Epithelial cell of esophagus (primary cell): ENCODE measurements at places on chromosomes 12 and 14.

- peak; percentile 26 for DNase-seq
Observed at GRCh38 chr12:98465950-98466602, 49.3 kb upstream of the TMPO start.

DNA sequence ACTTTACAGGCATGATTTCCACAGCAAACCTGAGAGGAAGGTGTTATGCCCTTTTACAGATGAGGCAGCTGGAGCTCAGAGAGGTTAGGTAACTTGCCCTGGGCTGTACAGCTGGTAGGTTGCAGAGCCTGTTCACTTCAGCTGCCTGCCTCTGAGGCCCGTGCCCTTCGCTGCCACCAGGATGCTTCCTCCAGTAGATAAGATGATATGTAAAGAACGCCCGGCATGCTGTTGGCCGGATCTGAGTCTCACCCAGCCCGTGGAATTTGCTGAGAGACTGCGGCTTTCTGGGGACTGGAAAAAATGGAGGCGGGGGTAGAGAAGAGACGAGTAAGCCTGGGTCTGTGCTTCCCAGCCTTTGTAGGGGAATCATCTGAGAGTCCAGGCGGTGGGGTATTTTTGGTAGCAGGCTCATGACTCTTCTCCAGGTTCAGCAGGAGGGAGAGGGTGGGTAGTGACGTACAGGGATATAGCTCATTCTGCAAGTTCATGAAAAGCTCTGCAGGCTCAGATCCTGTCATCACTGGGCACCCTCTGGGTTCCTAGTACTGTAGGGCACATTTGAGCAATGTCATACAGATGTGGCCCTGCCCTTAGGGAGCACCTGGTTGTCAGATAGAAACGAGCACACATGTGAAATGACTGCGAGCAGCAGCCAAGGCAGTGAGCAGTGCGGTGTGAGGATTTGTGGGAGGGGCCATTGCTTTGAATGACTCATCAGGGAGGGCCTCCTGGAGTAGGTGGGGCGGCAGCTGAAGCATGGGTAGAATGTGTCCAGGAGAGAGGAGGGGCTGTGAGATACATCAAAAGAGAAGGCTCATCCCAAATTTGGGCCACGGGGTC is 159.4 kb downstream of the TSPAN9 start:
- DNase-seq = peak; percentile 78

DNA sequence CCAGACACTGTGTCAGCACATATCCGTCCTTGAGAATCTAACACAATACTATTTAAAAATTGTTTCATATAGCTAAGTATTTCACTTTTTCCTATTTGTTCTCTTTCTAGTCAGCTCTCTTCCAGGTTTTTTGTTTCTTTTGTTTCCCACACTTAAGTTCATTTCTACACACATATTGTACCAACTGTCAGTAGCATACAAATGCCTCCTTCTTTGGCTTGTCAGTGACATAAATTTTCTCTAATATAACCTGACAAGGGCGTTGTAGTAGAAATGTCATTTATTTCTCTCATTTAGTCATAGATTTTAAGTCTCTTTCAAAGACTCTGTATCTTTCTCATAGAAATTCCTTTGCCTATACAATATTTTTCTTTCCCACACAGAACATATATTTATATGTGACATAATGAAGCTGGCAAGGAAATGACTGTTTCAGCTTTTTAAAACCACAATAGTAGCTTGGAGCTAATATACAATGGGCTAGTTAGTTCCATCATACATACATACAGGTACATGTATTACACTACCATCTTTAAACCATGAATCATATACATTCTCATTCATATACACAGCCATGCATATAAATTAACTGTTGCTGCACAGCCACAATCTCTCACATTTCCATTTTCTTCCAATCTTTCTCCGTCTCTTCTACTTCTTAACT is 42.3 kb upstream of the EPS8 start:
- DNase-seq = peak; percentile 35

DNA sequence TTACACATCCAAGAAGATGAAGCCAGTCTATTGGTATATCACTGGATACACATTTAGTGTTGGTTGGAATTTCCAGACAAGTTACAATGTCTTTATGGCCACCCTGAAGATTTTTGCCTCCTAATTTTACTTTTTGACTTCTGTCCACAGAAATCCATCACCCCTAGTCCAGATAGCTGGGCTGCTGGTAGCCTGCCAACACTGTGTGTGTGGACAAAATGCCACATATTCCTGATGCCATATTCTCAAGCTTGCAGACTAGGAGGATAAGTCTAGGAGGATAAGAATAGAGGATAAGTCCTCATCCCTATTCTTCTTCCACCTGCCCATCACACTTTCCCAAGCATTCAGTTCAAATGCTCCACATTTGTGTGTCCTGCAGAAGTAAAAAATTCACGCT is 4.6 kb downstream of the ESR2 start:
- no peak for DNase-seq

DNA sequence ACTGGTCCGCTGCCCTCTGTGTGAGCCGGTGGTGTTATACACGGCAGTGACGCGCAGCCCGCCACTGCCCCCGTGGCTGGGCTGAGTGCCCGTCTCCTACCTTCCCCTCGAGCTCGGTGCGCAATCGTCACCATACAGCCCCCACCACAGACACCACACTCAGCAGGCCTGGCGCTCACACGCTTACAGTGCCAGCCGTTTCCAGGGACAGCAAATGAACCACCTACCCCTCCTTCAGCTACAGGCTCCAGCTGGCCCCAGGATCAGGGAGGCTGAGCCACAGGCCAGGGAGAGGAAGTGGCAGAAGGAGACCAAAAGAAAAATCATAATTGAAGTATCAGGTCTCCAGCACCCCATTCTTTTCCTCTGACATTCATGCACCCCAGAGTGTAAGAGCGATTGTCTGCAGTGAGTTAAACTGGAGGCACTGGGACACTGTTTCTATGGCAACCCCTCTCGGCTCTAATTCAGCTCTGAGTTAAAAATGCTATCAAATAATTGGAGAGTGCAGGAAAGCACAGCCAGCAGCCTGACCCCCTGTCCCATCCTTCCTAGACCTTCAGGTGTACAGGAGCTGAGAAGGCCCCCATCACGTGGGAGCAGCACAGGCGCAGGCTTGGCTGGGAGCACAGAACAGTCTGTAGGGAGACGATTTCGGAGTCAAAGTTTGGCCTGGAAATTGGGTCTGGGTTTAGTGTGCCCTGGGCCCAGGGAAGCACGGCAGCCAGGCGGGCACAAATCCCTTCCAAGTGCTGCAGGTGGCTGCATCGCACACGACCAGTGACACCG is 18.0 kb downstream of the LRTM2 start:
- no peak for DNase-seq

DNA sequence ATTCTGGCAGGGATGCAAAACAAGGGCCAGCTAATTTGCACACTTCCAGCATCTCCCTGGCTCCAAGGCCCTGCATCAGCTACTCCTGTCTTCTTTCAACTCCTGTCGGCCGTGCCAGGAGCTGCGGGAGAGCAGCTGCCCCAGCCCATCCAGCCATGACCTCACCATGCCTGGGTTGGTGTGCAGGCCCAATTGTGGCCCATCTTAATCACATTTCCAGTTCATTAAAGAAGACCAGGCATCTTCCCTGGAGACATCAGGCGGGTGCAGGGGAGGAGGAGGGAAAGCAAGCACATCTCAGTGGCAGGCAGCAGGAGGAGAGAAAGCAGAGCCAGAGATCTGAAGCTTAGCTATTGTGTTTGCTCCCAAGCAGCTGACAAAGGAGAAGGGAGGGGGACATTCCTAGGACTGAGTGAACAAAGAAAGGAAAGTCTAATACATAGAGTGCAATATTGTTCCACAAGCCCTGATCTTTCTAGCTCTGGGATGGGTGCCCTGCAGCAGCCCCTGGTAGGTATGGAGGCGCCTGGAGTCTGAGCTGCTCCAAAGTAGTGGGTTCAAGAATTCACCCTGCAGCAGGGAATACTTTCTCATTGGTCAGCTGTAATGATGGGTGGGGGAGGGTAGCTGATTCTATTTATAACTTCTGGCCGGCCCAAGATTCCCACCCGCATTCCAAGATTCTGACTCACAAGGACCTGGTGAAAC is 40.1 kb downstream of the VWF start:
- peak; percentile 70 for DNase-seq

DNA sequence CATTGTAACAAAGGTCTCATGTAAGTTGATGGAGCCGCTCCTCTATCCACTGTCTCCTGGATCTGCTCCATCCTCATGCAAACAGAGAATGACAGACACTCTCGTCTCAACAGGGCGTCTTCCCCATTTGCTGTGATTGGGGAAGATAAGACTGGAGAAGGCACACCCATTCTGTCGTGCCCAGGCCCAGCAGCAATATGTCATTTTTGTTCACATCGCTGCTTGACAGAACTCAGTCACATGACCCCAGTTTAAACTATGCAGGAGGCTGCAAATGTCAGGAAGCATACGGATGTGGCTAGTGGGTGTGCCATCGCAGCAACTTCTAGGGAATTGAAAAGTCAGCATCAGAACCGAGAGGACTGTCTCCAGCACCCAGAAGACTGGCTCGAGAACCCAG is 290.5 kb downstream of the TMEM132D start:
- no peak for DNase-seq

- no peak for DNase-seq
Observed at GRCh38 chr12:92027701-92028440, 117.8 kb downstream of the BTG1 start.

DNA sequence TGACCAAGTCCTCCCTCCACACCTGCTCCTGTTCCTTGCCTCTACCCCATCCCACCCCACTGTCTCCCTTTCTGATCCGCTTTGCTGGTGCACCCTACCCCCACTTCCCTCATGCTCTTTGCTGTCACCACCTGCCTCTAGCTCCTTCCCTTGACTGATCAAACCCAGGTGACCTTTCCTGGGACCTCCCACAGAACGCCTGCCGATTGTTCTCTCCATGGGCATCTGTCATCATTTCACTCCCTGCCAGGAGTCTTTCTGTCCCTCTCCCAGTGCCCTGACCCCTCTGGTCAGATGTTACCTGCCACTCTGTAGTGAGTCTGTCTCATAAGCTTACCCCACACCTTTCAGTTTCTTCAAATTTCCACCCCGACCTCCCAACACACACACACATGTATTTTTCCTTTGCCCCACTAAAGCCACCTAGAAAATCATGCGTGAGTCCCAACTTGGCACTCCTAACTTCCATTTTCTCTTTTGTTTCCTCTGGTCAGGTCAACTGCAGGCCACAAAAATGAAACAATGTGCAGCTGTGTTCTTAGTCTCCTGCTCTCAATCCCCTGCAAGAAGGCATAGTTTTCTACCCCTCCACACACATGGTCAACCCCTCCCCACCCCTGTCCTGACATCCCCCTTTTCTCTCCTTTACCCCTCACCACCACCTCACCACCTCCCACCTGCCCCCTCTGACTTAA is 229.8 kb downstream of the DPF3 start:
- no peak for DNase-seq

DNA sequence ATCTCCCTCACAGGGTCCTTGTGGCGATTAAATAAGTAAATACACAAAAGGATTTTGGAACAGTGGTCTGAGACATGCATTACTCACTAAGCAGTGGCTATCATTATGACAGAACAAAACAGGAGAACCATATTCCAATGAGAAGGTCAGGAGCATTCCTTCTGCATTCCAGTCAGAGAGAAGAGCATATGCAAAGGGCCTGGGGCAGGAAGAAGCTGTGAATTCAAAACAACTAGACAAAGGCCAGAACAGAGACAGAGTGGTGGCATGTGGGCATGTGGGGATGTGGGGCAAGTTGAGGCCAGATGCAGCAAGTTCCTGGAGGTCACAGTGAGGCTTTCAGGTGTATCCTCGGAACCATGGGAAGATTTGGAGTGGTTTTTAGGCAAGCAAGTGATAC is 70.1 kb upstream of the VRK1 start:
- no peak for DNase-seq

DNA sequence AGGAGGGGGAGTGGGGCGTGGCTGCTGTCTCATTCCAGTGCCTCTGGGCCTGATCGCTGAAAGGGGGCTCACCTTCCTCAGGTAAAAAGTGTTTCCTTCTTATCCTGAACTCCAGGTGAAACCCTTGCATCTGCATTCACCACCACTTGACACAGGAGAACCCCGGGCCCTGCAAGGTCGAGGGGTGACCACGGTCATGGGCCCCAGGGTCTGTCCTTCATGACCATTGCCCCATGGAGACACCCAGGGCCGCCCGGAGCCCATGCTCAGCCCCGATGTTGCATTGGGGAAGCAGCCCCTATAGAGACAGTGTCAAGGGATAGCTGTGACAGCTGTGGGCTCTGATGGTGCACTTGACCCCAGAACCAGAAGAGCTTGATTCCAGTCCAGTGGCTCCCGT is 34.4 kb upstream of the DYNC1H1 start:
- no peak for DNase-seq

DNA sequence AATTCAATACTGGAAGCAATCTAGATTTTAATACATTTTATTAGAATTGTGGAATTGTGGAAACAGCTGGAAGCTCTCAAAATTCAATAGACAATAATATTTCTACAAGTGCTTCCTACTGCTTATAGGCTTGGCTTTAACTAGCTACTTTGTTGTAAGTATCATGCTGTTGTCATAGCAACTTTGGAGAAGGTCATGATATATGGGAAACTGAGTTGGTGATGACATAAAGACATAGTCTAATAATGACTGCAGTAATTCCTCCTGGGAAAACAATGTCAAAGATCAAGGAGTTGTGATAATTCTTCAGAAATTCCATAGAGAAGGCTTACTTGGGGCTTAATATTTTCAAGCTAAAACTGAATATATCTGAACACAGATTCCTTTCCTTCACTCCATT is 266.6 kb downstream of the KIF21A start:
- no peak for DNase-seq

- peak; percentile 95 for DNase-seq
Observed at GRCh38 chr12:68259318-68259940, 6.0 kb upstream of the IL22 start.

- DNase-seq = no peak
Observed at GRCh38 chr14:68691031-68691791, 101.7 kb downstream of the ZFP36L1 start.

DNA sequence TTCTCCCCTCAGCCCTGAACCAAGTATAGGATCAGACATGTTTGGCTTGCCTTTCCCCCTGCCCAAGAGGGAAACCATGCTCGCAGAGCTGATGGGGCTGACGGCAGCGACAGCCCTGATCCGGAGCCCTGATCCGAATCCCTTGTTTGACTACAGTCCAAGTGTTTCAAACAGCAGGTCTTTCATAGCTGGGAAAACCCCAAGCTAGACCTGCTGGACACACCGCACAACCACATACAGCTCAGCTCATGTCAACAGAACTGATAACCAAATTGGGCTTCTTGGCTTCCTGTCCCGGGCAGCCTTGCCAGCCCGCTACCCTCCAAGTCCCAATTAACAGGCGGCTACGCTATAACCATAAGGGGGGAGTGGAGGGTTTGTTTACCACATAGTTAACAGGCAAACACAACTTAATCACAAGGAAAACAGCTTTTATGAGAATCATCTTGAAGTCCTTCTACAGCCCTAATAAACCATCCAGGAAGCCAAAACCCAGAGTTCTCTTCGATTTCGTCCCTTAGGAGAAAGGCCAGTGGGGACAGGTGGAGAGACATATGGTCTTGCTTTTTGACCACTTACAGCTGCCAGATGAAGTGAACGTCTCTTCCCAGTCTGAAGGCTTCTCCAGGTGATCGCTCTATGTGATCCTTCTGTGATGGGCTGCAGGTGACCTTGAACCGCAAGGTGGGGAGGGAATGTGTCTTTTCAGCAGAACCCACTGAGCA is 64.5 kb upstream of the MANSC4 start:
- DNase-seq = peak; percentile 52

GRCh38 chr12:77070800-77071449 is 5.6 kb upstream of the E2F7 start:
- DNase-seq = no peak
